ENCODE measurements at places on chromosomes 6 and 20.
A peak's percentile ranks its signal among the peaks of the same experiment; 100 is the strongest.

- no peak for DNase-seq
Observed at GRCh38 chr6:153831350-153832078, 207.5 kb upstream of the OPRM1 start.

- DNase-seq: no peak
Observed at GRCh38 chr6:127176146-127176545, 57.7 kb downstream of the RSPO3 start.

- DNase-seq: no peak
Observed at GRCh38 chr6:139436200-139436956, 61.9 kb upstream of the CITED2 start.

GRCh38 chr20:10784554-10785183, 110.9 kb upstream of the JAG1 start:
- DNase-seq: no peak

GRCh38 chr6:119768201-119768600, 418.6 kb upstream of the MAN1A1 start:
- DNase-seq: no peak

GRCh38 chr6:111600588-111601445, 4.9 kb downstream of the TRAF3IP2 start:
- no peak for DNase-seq

DNA sequence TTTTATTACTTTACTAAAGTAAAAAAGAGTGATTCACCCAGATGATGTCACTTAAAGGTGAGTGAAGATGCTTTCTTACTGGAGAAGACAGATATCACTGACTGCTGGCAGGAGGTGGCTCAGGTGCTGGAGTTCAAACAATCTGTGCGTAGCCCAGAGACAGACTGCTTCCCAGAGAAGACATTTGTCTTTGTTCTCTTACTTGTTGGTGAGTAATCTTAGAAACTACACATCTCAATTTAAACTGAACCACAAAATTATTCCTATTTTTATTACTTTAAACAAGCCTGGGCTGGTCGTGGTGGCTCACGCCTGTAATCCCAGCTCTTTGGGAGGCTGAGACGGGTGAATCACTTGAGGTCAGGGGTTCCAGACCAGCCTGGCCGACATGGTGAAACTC, 92.2 kb downstream of the CEP162 start:
- no peak for DNase-seq

DNA sequence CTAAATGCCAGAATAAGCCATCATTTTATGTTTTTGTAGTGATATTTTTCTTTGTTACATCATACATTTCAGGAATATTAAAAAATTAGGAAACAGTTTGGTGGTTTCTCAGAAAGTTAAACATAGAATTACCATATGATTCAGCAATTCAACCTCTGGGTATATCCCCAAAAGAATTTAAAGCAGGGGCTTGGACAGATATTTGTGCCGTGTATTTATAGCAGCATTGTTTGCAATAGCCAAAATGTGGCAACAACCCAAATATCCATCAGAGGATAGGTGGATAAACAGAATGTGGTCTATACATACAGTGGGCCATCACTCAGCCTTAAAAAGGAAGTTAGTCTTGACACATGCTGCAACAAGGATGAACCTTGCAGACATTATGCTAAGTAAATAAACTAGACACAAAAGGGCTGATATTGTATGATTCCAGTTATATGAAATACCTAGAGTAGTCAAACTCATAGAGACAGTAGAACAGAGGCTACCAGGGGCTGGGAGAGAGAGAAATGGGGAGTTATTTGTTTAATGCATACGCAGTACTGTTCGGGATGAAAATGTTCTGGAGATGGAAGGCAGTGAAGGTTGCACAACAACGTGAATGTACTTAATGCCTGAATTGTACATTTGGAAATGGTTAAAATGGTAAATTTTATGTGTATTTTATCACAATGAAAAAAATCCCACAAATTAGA, 18.9 kb upstream of the TRAF3IP2 start:
- DNase-seq: no peak

- DNase-seq: no peak
Observed at GRCh38 chr20:43052532-43052931, 137.2 kb downstream of the PTPRT start.

DNA sequence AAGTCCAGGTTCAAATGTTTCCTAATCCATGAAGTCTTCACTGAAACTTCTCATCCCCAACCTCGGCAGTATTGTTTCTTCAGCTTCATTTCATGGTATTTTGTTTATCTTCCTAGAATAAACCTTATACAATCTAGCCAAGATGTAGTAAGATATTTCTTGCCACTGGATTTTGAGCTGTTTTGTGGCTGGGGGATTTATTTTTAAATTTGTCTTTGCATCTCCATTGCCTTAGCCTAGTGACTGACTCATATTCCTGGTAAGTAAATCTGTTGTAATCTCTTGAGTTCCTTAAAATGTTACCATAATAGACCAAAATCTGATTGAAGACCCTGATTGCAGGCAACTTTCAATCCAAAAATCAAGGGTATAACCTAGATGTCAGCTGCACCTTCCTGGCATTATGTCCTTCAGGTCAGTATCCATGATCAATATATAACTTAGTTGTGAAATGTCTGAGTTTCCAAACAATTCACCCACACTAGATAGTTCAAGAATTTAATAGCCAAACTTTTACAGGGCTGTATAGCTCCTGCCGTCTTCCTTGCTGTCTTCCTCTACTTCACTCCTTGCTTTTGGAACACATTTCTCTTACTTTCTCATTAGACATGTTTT, 4.7 kb upstream of the TRMT11 start:
- no peak for DNase-seq

DNA sequence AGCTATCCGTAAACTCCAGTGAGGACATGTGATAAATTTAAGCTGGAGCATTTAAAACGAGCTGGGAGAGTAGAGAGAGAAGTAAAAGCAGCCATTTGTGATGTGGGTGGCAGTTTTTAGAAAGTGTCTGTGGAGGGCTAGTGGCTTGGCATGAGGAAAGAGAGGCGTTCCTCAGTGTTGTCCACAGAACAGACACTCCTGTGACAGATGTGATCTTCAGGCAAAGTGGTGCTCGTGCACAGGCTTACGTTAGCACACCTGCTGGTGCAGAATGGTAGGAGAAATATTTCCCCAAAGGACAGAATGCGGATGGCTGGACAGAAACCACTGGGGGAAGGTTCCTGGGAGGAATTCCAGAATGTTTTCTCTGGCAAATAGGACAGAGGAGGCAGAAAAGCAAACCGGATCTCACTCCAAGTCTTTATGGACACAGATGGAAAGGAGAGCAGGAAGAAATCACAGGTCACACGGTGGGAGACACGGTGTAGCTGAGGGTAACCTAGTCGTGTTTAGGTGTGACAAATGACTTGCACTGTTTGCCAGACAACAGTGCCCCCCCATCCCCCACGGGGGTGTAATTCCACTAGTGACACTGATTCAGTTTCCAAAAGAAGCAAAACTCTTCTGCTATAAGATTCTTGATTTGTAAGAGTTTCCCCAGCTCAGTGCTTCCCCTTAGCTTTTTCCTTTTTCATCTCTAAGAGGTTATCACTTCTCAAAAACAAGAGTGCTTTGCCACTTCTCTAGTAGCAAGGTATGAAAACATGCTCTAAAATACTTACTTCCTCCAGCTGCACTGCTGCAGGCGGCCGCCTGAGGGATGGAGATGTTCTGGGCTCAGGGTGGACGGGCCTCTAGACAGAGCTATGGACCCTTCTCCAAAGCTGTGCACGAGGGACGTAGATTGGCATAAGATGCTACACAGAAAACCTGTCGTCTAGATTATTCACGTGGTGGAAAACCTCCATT, 293.2 kb downstream of the QKI start:
- DNase-seq: no peak

GRCh38 chr6:13767121-13767808, 47.1 kb downstream of the MCUR1 start:
- DNase-seq: peak; percentile 26

- DNase-seq: no peak
Observed at GRCh38 chr6:119328892-119329793, 20.4 kb downstream of the MAN1A1 start.

GRCh38 chr6:23989885-23990533, 136.0 kb upstream of the NRSN1 start:
- no peak for DNase-seq

DNA sequence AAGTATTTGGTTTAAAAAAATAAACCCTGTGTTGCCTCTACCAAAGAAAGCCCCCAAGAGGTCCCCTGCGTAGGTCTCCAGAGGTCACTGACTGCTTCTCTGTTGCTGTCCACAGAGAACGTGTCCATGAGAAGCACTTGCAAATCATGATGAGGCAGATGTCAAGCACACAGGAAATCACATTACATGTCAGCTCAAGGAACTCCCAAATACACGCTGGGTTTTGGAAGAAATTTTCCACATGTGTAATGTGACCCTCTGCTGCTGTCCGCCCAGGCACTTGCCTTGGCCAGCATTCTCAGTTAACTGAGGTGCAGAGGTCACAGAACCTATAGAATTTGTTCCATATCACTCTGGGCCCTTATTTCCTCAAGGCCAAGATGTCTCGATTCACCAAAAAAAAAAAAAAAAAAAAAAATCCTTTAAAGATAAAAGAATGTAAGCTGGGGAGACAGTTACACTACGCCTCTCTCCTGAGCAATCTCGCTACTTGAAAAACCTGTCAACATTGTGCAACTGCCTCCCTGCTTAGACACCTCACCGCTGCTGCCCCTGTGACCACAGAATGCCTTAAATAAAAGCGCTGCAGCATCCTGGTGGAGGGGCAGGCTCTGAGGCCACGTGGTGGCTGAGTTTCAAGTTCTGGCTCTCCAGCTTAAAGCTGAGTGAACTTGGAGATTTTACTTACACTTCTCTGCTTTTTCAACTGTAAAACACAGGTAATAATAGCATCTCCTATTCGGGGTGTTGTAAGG, 42.3 kb downstream of the SLC22A23 start:
- DNase-seq: no peak

- no peak for DNase-seq
Observed at GRCh38 chr20:24560571-24561491, 91.4 kb downstream of the SYNDIG1 start.

- no peak for DNase-seq
Observed at GRCh38 chr6:30175765-30176164, 12.4 kb downstream of the TRIM15 start.

GRCh38 chr6:139081471-139081870, 52.9 kb downstream of the ABRACL start:
- no peak for DNase-seq

GRCh38 chr6:4346659-4347333, 211.4 kb upstream of the ECI2 start:
- DNase-seq: no peak

GRCh38 chr20:22449188-22449973, 135.0 kb downstream of the FOXA2 start:
- DNase-seq: no peak

- DNase-seq: no peak
Observed at GRCh38 chr6:169316651-169317050, 63.0 kb upstream of the THBS2 start.

DNA sequence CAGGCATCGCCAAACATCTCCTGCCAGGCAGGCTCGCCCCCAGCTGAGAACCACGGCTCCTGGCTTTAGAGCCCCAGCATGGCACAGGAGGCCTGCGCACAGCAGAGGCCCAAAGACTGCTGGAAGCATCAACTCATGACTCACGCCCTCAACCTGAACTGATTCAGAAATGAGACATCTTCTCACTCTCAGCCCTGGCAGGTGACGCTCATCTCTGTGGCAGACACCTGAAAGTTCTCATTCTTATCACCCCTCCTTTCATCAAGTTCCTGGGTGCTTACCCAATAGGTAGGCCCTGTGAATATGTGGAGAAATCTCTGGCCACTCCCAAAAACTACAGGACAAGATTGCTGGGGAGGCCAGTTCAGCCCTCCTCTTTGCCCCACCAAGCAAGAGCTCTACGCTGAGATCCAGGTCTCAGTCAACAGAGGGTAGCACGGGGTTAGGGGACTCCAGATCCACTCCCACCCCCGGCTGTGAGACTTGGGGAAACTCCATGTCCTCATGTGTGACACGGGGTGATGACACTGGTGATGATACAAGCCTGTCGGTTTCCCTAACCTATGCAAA, 11.3 kb downstream of the NFATC2 start:
- peak; percentile 68 for DNase-seq

GRCh38 chr6:6315660-6316059, 4.8 kb downstream of the F13A1 start:
- no peak for DNase-seq

DNA sequence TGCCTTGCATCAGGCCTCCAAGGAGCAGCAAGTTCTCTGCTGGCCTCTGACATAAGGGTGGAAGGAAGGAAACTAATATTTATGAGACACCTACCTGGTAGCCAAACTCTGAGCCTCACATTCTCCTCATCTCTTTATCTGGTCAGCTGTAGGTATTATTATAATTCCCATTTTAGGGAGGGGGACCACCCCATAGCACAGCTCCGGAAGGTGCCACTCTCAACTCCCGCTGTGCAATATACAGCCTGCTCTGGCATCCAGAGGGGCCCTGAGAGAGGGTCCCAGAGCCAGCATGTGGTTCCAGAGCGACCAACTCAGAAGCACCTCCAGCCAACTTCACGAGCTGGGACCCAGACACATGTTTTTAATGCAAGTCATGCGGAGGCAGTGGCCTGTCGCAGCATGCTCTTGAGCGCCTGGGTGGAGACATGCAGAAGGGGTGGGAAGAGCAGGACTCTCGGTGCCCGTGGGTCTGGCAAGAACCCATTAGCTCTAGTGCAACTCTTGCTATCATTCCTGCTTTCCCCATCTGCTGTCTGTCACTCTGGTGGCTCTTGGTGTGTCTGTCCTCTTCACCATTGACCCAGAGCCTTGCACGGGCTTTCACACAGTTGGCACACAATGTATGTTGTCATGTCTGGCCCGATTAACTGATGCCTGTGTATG, 15.0 kb upstream of the MYMX start:
- DNase-seq: no peak

DNA sequence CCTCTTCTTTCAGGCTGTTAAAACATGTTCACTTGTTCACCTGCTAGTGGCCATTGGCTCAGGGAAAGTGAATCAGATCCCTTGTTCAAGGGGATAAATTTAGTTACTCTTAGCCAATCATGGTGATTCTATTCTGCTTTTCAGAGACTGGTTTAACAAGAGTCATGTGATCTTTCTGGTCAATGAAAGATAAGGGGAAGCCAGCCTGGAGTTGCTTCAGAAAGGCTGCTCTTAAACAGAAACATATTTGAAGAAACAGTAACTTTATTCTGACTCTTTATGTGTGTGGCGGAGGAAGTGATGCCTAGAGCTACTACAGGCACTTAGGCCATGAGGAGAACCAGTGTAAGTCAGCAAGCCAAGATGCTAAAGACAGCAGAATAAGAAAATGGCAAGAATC, 28.1 kb upstream of the AHI1 start:
- DNase-seq: no peak

DNA sequence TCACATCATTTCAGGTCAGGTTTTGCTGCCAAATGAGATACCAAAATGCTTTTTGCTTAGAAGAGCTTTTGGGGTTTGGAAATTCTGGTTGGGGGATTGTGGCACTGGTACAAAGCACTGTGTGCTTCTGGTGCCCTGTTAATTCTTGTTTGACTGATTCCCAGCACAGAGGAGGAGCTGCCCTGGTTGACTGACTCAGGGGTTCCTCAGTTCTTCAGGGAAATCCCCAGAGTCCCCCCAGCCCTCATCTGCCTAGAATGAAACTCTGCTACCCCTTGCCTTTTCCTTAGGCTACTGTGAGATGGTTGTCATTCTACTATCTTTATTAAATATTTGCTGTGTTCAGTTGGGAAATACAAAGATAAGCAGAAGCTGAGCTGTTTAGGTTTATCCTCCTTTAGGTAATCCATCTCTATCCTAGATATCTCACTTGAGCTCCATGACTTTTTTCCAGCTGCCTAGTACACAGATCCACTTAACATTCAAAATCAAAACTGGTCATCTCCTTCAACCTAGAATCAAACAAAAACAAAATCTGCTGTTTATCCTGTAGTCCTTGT, 24.9 kb upstream of the TSPYL1 start:
- DNase-seq: no peak
